ENCODE measurements at places on chromosomes 2 and 18. TPM values are rescaled to one million over a fixed set of nuclear protein-coding genes. Genes with fewer than 3 reads are reported as not detected.

GRCh38 chr2:152485954-152486736 is 151.2 kb downstream of the FMNL2 start:
- DNase-seq = no peak
- peak overlapping the region; percentile 1 for H3K27ac ChIP-seq
- no peaks in the 10 kb centered on the region for H3K27me3 ChIP-seq
- peaks cover 28% of the 10 kb centered on the region for H3K4me1 ChIP-seq
- H3K36me3 ChIP-seq = no peaks in the 10 kb centered on the region

GRCh38 chr2:7071154-7071553 is 153.9 kb downstream of the RNF144A start:
- no peaks in the 10 kb centered on the region for H3K36me3 ChIP-seq
- no peaks in the 10 kb centered on the region for H3K4me1 ChIP-seq
- peak; percentile 81 for DNase-seq
- H3K27ac ChIP-seq = no peak overlapping the region

REG1B gene
- total RNA-seq = not detected

DNA sequence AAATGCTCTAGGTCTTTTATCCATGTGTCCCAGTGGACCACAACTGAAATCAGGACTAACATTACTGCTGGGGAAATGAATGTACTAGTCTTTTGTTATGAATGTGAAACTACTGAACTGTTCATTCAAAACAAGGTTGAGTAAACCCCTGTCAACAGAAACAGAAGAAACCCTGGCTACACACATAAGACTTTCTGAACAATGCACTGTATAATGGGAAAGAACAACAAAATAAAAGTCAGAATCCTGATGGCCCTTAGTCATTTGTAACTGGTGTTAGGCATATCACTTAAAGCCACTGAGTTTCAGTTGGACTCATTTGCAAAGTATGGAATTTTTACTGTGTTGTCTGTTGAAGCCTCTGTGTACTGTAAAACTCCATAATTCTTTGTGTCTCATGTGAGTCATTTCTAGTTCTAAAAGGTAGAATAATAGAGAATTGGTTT is 77.0 kb upstream of the UBXN4 start:
- H3K36me3 ChIP-seq = peaks cover 19% of the 10 kb centered on the region
- H3K4me1 ChIP-seq = no peaks in the 10 kb centered on the region
- DNase-seq = no peak
- H3K4me3 ChIP-seq = no peak overlapping the region
- H3K27me3 ChIP-seq = no peaks in the 10 kb centered on the region

MSGN1 gene
- not detected for total RNA-seq

ANKRD62 gene
- not detected for total RNA-seq

DNA sequence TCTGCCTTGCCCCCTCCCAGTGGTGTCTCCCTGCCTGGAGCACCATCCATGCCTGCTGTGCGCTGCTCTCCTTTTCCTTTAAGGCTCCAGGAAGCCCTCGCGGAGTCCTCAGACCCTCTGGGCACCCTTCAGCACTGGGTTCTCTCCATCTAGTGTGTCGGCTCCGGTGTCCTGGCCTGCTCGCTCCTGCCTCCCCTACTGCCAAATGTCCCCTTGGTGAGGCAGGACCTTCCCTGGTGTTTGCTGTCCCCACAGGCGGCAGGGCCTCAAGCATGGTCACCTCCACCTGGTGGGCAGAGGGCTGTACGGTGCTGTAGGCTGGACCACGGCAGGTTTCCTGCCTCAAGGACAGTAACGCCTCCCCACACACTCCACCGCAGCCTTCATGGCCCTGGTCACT is 90.2 kb downstream of the DGKD start:
- H3K27me3 ChIP-seq = no peaks in the 10 kb centered on the region
- no peak overlapping the region for H3K4me3 ChIP-seq
- peaks cover 91% of the 10 kb centered on the region for H3K36me3 ChIP-seq
- peaks cover 15% of the 10 kb centered on the region for H3K4me1 ChIP-seq
- no peak overlapping the region for H3K27ac ChIP-seq

DNA sequence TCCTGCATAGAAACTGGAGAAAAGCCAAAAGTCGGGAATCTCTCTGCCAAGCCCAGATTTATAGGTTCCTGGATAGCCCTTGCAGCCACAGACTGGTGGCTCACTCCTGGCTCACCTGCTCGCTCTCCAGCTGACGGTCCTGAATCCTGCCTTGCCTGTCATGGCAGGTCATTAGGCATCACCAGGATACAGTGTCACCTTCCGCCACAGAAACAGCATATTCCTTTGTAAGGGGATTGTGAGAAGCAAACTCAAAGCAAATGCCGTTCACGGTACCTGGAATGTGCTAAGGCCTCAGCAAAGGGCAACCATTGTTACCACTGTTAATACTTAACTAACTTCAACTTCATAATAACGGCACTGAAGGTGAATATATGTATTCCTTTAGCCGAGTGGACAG is 57.1 kb upstream of the GPR45 start:
- peak; percentile 74 for DNase-seq
- no peaks in the 10 kb centered on the region for H3K36me3 ChIP-seq
- no peaks in the 10 kb centered on the region for H3K4me1 ChIP-seq
- no peaks in the 10 kb centered on the region for H3K27me3 ChIP-seq
- H3K4me3 ChIP-seq = no peak overlapping the region

SH3RF3 gene
- 17.5 TPM for total RNA-seq

TEKT4 gene
- total RNA-seq = 0.19 TPM

DNA sequence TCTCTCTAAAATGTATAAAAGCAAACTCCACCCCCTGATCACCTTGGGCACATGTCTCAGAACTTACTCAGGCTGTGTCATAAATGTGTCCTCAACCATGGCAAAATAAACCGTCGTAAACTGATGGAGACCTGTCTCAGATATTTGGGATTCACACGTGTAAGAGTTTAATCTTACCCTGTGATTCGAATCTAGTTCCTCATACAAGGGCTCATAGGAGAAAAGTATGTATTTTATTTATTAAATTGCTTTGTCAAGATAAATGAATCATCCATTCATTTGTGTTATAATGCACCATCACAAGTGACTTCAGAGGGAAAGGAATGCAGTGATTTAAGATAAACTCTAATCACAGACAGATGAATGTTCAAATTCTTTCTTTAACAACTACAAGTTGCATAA is 712.5 kb upstream of the LRATD1 start:
- no peaks in the 10 kb centered on the region for H3K36me3 ChIP-seq
- H3K27ac ChIP-seq = no peak overlapping the region
- H3K27me3 ChIP-seq = no peaks in the 10 kb centered on the region
- DNase-seq = no peak
- H3K4me3 ChIP-seq = no peak overlapping the region

DSEL gene
- 9.1 TPM for total RNA-seq

GRCh38 chr2:211928201-211928600 is 610.4 kb downstream of the ERBB4 start:
- no peaks in the 10 kb centered on the region for H3K36me3 ChIP-seq
- no peak overlapping the region for H3K27ac ChIP-seq
- DNase-seq = no peak

DNA sequence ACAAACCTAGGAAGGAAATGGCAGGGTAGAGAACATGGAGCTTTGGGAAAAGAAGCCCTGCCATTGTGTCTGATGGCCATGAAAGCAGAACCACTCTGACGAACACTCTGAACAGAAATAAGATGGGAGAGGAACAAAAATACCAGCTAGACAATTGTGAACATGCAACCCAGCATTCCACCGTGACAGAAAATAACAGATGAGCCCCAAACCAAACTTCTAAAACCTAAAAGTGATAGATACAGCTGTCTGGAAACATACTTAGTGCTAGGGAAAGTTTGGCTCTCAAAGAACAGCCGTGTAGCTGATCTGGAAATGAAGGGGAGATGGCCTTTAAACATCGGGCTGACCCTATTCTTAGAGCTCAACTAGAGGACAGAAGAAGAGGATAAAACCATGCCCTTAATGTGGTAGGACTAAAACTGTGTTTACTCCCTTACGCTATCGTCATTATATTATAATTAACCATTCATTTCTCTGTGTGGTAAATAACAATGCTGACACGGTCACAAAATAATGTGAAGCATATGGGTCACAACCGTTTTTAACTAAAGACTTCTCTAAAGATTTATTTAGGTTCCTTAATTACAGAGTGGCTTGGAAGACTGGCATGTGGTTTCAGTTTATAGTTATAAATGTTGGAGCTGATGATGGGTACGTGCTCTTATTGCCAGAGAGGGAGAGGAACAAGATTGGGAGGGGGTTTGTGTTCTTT is 80.6 kb downstream of the MYO1B start:
- peaks cover 11% of the 10 kb centered on the region for H3K4me1 ChIP-seq
- peaks cover 2% of the 10 kb centered on the region for H3K36me3 ChIP-seq
- no peaks in the 10 kb centered on the region for H3K27me3 ChIP-seq
- peak; percentile 77 for DNase-seq

- DNase-seq = no peak
- no peaks in the 10 kb centered on the region for H3K36me3 ChIP-seq
- no peaks in the 10 kb centered on the region for H3K4me1 ChIP-seq
- no peak overlapping the region for H3K27ac ChIP-seq
Measured at GRCh38 chr18:50177294-50177992, 17.5 kb downstream of the MYO5B start.
